ENCODE measurements at places on chromosomes 3 and 15.

DNA sequence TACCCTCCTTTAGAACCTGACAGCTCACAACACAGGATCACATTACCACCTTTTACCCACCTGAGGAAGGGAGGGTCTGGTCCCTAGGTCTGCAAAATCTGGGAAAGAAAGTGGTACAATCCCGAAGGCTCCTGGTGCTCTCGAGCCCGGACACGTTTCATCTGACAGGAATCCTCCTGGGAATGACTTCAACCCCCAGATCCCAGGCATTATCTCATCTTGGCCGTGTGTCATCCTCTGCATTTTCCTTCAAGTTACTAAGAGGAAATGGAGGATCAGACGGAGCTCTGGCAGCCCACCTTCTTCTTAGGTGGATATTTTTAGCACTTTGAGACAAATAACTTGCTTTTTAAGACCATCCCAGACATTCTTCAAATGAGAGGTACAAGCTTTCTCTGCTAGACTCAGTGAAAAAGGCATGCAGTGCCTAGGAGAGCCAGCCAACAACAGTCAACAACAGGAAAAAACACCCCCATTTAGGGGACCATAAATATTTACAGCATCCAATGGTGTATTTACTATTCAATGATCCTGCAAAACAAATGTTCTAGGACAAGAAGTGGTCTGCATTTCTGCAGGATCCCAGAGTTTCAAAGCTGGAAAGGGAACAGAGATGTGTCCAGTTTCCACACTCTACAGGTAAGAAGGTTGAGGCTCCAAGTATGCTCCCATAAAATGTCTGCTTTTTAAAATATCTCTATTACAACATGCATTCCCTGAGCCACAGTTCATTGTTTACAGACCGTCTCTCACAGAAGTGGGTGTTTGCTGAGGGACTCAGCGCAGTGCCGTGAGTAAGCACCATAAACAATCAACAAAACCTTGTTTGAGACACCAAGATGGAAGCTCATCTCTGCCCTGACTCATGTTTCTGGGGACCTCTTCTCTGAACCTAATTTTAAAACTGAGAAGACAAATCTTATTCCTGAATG is 38.3 kb upstream of the ARHGEF3 start:
- DNase-seq, result no peak

GRCh38 chr15:100849855-100850218 is 29.8 kb upstream of the ALDH1A3 start:
- DNase-seq, result no peak

DNA sequence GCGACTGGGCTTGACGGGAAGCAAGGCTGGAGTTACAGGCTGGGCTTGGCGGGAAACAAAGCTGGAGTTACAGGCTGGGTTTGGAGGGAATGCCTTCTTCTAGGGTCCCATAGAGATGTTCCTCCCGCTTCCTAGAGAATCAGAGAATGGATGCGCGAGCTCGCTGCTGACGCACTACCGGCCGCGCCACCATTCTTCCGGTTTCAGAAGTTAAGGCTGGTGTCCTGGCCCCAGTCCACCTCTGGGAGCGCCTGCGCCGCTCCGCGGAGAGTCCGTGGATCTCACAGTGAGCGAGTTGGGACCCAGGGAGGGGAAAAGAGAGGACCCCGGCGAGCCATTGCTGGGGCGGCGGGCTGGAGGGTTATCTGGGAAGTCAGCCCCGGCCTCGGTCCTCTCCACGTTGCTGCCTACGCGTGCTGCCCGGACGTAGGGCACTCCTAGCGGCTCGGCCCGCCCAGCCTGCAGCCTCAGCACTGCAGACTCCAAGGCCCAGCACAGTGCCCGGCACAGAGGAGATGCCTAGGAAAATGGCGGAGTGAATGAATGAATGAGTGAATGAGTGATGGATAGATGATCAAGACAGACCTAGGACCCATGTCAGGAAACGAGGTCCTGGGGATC is at the start of gene ZNF502:
ZNF502 (plus strand) TSS at position 206 of the 621 bp plus-strand sequence. CDS start 7,602 bp downstream, outside the sequence.
- DNase-seq, result peak; percentile 12

GRCh38 chr15:29126208-29126536 is 143.4 kb downstream of the NSMCE3 start:
- DNase-seq, result no peak

DNA sequence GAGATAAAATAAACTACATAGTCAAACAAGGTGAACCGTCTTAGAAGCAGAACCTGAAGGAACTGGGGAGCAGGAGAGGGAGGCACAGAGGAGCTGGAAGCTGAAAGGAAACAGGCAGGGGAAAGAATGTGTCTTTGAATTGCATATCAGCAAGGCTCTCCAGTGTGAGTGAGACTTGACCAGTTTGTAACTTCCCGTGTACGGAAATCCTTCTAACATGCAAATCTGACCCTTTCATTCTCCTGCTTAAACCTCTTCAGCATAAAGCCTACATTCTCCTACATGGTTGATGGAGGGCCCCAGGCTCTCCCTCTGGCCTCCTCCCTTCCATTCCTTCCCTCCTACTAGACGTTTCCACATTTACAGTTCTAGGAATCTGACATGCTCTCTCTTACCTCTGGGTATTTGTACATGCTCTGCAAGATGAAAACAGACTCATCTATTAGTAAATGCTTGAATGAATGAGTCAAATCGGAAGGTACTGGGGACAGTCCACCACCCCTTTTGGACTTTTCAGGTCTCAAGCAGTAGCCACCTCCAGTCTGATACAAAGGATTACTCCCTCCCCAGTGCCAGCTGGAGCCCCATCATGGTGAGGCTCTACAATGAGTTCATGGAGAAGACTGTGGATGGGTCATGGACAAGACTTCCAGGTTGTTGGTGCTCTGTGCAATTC is 6.1 kb upstream of the SLC25A38 start:
- DNase-seq, result no peak

- no peak for DNase-seq
Measured at GRCh38 chr15:59185725-59186124, 20.9 kb upstream of the LDHAL6B start.

- DNase-seq, result no peak
Measured at GRCh38 chr3:173398111-173398479, 551 bp downstream of the NLGN1 start.

DNA sequence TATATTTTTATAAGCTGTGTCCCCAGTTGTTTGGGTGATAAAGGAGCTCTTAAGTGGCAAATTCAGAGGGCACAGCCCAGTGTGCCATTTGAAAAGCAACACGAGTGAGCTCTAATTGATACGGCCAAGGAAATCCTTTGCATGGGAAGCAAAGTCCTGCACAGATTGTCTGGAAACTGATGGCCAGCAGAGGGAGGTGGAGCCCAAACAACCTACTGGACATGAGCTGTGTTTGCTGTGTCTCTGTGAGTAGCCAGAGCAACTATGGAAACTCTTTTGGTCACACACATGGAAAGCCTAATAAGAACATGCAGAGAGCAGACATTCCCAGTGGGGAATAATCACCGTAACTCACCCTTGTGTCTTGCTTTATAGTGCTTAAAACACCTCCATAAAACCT is 24.4 kb downstream of the ONECUT1 start:
- no peak for DNase-seq

GRCh38 chr3:69370156-69370883 is 15.6 kb downstream of the FRMD4B start:
- no peak for DNase-seq

- DNase-seq, result no peak
Measured at GRCh38 chr3:3209714-3210113, 30.2 kb upstream of the CRBN start.

DNA sequence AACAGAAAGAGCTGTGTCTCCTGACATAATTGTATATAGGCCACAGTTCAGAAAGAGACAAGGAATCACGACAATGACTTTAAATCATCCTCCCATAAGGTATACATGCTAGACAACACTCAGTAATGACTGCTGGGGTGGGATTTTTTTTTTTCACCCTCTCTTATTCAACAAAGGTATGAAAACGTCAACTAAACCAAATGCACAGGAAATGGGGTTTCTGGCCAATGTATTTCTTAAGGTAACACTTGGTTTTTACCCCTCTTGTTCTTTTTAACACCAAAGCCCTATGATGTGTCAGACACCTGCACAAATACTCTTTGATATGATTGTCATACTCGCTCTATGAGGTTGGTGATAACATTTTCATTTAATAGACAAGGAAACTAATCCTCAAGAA is 78.3 kb downstream of the MCF2L2 start:
- DNase-seq, result no peak

DNA sequence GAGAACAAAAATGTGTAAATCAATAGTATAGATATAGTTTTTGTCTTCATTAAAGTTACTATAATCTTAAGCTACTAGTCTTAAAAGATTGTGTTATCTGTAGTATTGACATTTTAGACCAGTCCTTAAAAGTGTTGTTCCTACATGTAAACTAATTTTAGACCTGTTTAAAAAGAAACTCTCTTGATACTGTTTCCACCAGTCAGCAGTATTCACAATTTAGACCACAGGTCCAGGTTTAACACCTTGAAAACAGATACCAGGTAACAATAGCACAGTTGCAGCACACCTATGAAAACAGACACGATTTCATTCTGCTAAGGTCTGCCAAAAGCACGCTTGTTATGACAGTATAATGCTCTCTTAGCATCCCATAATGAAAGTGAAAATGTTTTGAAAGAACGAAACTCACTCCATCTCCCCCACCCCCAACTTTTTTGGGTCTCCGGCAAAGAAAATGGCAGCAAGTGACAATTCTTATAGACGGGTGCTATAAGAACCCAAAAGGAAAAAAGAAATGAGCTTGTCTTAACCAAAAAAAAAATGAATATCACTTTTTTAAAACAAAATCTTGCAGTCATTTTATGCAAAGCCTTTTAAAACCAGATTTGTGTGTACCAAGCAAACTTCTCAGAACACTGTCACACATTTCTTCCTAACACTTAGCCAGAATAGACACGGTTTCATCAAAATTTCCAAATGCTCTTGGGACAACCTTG is 1.6 kb downstream of the EIF4E3 start:
- DNase-seq, result no peak

DNA sequence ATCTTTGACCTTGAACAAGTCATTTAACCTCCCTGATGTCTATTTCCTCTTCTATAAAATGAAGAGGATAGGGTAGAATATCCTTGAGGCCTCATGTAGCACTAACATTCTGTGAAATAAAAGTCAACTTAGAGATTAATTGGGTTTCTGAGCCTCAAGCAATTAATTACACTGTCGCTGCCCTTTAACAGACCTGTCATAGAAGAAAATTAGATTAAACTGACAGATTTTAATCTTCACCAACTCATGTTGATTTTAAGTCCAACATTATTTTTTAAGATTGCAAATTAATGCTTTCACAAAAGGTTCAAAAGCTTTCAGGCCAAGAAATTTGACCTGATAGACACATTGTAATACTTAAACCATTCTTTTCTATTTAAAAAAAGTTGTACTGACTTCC is 8.1 kb upstream of the MNS1 start:
- DNase-seq, result no peak

- DNase-seq, result no peak
Measured at GRCh38 chr3:169618894-169619792, 44.4 kb downstream of the MECOM start.

DNA sequence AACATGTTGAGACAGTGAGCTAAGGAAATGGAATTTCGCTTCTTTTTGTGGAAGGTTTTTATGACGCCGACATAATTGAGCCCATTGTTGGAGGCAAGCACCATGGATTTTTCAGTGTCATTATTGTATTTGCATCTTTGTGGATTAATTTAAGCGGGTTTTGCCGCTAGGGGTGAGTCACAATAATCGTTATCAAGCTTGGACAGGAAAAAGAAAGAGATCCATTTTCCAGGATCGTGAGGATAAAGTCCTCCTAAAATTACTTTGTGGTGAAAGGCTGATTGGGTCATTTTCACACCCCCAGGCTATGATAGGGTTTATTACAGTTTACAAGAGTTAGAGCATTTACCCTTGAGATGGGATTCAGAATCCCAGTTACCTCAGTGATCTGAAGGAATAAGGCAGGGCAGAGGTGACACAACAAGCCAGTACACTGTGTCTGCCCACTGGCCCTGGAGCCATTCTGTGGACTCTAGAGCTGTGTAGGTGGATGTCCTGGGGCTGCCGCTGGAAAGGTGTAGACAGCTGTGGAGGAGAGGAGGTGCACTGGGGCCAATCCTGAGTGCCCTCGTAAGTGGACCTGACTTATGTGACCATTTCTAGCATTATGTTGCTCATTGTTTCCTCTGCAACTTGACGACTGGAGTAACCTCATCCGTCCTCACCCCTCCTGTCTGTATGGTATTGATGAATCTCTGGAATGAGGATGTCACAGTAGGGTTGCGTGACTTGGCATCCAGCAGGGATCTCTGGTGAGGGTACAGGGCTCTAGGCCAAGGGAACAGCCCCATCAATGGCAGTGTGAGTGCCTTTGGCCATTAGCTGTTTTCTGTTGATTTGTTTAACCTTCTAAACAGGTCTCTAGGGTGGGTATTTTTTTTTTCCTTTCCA is 370.1 kb downstream of the LRTM1 start:
- DNase-seq, result no peak

DNA sequence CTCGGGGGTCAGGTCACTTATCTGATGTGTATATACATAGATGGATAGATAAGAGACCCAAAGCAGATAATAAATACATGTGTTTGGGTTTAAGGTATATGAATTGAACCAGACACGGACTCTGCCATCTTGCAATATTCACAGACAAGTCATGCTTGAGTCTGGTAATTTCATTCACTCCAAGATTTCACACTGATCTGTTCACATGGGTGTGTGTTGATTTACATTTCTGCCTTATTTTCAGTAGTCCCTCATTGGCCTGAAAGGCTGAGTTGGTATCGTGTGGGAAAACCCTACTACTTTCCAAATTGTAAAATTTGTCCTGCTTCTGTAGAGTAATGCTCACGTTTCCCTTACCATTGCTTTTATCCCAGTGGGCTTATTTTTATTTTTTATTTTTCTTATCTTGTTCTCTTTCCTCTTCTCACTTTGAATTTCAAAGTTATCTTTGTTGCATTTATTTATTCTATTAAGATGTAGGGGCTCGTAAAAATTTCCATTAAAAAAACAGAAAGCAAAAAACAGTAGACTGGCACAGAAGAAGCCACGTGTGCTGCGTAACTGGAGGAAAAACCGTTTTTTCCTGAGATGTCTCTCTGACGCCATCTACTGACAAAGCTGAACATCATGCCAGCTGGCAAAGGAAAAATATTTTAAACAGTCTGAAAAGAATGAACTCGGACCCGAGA is 10.8 kb upstream of the MFSD1 start:
- peak; percentile 7 for DNase-seq

- no peak for DNase-seq
Measured at GRCh38 chr3:94811836-94812235, 749.0 kb downstream of the NSUN3 start.

DNA sequence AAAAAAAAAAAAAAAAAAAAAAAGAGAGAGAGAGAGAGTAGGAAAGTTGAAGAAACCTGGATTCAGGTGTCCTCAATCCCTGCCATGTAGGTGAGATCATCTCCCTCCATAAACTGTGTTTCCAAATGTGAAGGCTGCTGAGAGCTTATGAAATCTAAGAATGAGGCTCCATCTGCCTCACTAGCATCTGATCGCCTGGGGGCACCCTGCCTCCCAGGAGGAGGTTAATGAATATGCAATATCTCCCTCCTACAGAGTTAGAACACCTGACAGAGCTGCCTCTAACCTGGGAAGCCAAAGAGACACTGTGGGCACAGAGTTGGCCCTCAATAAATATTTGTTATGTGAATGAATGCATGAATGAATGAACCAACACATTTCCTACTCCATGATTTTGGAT is 23.8 kb upstream of the ZNF148 start:
- no peak for DNase-seq

Measured in T follicular helper cell (primary cell).